SJSA1 (cell line): ENCODE measurements at places on chromosomes 5 and 9.

DNA sequence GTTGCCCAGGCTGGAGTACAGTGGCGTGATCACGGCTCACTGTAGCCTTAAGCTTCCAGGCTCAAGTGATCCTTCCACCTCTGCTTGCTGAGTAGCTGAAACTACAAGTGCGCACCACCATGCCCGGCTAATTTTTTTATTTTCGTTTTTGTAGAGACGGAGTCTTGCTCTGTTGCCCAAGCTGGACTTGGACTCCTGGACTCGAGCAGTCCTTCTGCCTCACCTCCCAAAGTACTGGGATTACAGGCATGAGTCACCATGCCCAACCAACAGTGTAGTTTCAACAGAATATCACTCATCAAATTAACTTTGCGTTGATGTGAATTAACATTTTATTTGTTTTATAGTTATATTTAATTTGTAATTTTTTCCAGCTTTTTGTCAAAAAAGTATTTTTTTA lies 45.3 kb downstream of the WDR70 start:
- H3K4me1 ChIP-seq: no peaks in the 10 kb centered on the region
- H3K27me3 ChIP-seq: no peaks in the 10 kb centered on the region
- 0 out of 2 replicates have a peak, but pooled peaks cover 8% of the 10 kb centered on the region for H3K36me3 ChIP-seq
- no peak overlapping the region for H3K27ac ChIP-seq
- H3K4me3 ChIP-seq: no peak overlapping the region
- DNase-seq: no peak

GRCh38 chr5:171152382-171152781 lies 156.7 kb upstream of the TLX3 start:
- DNase-seq: no peak
- no peak overlapping the region for H3K27ac ChIP-seq
- no peaks in the 10 kb centered on the region for H3K36me3 ChIP-seq
- no peaks in the 10 kb centered on the region for H3K27me3 ChIP-seq
- H3K4me1 ChIP-seq: no peaks in the 10 kb centered on the region

DNA sequence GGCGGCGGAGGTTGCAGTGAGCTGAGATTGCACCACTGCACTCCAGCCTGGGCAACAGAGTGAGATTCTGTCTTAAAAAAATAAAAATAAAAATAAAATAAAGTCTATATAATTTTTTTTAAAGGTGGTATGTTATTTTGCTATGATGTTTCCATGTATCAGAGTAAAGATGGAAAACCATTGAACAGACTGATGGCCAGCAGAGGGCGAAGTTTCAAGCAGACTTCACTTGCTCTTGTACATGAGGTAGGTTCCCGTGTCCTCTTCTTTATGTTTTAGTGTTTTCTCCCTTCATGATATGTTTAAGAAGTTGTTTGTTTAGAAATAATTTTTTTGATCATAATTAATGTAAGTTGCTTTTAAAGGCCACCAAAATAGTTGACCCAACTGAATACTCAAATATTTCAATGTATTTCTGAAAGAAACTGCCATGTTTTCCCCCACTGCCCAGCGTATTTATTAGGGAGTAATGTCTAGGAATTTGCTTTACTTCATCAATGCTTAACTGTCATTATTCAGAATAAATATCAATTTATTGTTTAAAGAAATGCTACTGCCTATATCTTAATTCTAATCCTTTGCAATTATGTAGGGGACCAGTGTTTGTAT lies 146.4 kb downstream of the HACD4 start:
- peak; percentile 40 for DNase-seq
- H3K4me1 ChIP-seq: no peaks in the 10 kb centered on the region
- H3K27ac ChIP-seq: no peak overlapping the region
- no peaks in the 10 kb centered on the region for H3K36me3 ChIP-seq

DNA sequence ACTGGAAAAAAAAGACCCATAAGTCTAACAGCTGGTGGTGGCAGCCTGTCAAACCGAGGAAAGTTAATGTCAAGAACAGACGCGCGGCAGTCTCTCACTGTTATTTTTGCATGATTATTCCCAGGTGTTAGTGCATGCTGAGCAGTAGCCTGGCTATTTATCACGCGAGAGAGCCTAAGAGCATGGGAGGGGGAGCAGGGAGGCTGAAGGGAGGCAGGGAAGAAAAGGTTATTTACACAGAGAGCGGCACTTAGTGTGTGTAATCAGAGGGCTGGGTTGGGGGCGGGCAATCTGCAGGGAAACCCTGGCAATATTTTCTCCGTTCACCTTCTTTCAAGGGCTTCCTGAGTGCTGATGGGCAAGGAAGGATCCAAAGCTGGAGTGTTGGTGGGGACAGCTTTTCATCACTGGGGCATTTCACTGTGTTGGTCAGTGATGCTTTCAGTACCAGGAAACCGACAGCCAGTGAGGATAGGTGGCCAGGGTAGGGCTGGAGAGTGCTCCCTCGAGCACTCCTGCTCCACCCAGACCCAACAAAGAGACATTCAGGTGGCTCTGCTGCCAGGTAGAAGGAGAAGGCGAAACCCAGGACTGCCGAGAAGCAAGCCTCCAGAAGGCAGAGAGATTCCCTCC lies 39.6 kb downstream of the ZNF608 start:
- no peak for DNase-seq
- H3K4me1 ChIP-seq: peaks cover 13% of the 10 kb centered on the region
- no peak overlapping the region for H3K4me3 ChIP-seq
- no peaks in the 10 kb centered on the region for H3K27me3 ChIP-seq
